ENCODE measurements at places on chromosomes 2 and 18.

DNA sequence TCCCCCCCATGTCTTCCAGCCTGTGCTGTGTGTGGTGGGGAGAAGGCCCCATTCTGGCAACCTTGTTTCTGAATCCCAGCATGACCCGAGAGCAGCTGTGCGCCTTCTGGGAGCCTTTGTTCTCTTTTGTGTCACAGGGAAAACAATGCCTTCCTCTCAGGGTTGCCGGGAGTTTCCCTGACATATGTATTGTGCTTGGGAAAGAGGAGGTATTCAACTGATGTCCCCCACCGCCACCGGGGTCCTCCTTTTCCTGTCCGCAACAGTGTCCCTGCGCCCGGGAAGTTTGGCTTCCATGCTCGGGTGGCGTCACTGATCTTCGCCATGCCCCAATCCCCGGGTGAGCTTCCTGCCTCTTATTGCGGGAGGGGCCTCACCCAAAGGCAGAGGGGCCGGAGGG lies 77.5 kb upstream of the ASB18 start:
- no peak for DNase-seq

DNA sequence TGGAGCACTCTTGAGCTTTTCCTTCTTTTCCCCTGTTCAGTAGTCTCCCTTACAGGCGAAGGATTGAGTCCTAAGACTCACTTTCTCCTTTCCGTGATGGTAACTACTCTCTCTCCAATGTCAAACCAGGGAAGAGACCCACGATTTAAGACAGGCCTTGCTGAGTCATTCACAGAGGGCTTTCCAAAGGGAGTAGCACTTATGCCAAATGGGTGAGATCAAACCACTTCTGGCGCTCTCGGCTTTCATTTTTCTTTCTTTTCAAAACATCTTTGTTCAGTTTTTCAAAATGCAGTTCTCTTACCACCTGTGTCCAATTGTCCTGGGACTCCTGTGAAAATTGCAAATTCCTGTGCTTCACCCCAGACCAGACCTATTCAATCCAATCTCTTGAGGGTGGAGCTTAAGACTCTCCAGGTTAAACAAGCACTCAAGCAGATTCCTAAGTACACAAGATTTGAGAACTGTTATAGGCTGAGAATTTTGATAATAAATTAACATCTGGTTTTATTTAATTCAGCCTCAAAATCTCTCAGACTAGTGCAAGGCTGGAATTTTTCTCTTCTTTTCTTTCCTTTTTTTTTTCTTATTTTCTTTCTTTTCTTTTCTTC lies 14.4 kb upstream of the MRPL19 start:
- no peak for DNase-seq

DNA sequence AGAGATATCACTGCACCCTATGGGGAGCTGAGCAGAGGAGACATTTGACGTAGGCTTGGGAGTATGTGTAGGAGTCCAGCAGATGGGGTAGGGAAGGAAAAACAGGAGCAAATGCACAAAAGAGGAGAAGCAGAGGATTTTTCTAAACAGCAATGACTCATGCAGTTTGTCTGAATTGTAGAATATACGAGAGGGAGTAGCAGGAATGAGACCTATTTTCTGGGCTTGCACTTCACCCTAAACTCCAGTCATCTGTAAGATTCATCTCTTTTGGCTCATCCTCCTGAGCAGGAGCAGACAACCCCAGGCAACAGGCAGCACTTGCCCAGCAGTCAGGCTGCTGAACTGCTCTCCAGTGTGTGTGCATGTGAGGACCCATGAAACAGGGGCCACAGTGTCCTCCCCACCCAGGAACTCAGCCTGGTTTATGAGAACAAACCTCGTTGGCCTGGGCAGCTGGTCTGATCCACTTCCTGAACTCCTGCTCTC lies 100.2 kb upstream of the CDC42EP3 start:
- no peak for DNase-seq

DNA sequence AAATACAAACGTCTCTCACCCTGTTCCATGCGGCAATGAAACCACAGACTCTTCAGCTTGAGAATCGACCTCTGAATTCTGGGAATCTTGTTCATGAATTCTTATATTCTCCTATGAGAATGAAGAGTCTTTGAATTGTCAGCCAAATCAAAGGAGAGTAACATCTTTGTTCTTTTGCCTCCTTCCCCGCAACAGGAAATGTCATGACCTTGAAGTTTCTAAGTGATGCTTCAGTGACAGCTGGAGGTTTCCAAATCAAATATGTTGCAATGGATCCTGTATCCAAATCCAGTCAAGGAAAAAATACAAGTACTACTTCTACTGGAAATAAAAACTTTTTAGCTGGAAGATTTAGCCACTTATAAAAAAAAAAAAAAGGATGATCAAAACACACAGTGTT lies 21.8 kb downstream of the TNFAIP6 start:
- no peak for DNase-seq

GRCh38 chr2:159146996-159147666 lies 139.4 kb downstream of the WDSUB1 start:
- DNase-seq = peak; percentile 23

GRCh38 chr2:31426096-31426495 lies 11.6 kb upstream of the XDH start:
- no peak for DNase-seq

DNA sequence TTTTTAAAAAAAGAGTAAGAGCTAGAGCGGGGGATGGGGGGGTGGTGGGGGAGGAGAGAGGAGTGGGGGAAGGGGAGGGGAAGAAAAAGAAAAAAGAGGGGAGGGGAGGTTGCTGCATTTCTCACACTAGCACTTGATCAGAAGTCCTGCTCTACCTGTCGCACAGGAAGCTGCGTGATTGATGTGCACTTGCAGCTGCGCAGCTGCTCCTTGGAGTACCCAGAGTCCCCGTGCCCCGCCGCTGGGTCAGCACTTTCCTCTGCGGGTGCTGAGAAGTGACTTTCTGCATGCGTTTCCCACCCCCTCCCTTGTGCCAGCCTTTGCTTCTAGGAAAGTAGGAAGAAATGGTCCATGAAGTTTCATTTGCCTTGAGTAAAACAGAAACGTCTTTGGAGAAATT lies 297.3 kb downstream of the ETAA1 start:
- DNase-seq = no peak

DNA sequence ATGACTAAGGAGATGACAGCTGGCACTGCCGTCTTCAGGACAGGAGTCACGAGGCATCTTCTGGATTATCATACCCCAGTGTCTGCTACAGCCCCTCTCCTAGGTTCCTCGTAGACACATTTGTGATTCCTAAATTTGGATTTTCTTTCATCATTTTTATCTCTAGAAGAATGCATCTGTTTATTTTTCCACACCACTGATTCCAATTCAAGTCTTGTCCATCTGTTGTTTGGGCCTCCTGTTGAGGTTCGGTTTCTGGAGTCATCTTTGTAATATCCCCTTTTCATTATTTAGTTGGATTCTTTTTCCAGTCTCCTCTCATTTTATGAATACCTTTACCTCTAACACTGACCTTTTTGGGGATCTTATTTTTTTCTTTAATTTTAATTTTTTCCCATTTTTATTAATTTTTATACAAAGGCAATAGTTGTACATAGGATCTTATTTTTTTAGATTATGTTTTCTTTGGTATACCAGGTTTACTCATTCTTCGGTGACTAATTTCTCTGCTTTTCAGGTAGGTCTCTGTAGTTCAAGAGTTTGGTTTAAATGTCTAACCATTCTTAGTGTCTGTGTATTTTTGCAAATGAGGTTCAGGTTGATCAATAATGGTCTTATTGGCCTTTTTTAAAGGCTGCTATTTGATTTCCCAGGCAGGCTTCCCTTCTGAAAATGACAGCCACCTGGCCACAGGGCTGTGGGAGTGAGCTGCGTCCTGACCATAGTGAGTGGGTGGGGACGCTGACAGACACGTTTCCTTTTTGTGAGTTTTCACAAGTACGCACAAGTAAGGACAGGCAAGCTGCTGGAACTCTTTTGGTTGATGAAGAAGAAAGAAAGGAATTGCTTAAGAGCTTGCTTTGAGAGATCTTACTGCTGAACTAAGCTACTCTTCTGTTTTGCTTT lies 34.5 kb downstream of the FARP2 start:
- DNase-seq = no peak

DNA sequence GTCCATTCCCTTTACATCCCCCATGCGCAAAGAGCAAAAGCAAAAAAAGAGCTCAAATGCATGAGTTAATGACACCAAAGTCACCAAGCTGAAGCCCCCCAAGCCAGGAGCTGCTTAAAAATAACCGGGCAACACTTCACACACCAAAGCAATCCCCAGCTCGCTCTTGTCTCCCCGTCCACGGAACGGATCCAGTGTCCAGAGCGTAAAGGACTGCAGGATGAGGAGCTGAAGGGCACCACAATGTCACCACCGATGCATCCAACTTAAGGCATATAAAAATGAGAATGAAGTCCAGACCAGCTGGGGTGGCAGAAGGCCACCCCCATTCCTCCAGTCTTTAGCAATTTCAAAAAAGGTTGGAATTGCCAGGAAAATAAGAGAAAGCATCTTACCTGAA lies 8.7 kb downstream of the SMAD7 start:
- peak; percentile 1 for DNase-seq

DNA sequence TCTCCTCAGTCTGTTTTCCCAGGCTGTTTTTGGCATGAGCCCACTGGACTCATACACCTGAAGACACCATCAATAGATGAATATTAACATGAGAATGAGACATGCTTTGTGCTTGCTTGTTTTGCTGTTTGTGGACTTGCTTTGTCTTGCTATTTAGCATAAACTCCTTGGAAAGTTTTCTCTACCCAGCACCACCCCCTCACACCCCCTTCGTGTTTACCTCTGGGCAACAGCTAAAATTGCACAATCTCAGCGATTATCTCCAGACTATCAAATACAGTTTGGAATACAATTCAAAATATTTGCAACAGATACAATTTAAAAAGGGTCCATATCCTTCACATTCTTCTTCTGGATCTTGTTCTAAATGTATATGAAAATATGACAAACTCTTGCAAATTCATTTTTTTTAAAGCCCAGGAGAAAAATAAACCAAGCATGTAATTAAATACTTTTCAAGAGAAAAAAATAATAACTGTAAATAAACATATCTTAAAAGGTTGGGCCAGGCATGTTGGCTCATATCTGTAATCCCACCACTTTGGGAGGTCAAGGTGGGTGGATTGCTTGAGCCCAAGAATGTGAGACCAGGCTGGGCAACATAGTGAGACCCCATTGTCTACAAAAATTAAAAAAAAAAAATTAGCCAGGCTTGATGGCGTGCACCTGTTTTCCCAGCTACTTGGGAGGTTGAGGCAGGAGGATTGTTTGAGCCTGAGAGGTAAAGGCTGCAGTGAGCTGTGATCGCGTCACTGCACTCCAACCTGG lies 32.3 kb upstream of the PMAIP1 start:
- DNase-seq = no peak

- DNase-seq = no peak
Observed at GRCh38 chr2:145302886-145303285, 783.0 kb upstream of the ZEB2 start.

DNA sequence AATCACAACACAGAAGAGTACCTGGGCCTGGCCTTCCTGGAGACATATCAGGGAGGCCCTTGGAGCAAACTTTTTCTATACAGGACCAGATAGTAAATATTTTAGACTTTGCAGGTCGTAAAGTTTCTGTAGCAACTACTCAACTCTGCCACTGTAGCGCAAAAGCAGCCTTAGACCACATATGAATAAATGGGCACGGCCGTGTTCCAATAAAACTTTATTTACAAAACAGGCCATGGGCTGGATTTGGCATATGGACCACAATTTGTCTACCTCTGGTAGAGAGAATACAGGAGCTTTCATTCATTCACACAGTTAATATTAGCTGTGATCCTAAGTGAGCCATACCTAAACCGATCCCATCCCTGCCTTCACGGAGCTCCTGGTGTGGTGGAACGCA lies 98.6 kb upstream of the CAB39 start:
- no peak for DNase-seq

DNA sequence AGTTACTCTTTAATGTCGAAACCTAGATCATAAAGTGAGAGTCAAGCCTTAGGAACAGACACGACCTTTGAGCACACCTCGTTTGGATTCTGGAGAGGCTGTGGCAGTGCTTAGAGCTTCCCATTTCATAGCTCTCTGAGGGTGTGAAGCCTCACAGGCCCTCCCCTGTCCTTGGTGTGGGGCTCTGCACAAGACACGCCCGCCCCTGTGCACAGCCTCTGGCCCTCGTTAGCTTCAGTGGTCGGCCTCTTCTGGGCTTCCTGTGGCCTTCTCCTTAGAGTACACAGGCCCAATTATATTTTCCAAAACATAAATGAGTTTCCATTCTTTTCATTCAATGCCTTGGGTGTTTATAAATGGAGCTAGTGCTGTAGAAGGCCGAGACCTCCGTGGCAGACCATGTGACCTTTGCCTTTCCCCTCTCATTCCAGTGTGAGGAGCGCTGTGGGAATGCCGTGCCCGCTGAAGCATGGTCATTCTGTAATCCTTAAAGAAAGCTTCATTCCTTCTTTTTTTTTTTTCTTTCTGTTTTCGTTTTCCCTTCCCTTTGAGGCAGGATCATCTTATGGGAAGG lies 208.6 kb downstream of the DCDC2C start:
- DNase-seq = no peak

DNA sequence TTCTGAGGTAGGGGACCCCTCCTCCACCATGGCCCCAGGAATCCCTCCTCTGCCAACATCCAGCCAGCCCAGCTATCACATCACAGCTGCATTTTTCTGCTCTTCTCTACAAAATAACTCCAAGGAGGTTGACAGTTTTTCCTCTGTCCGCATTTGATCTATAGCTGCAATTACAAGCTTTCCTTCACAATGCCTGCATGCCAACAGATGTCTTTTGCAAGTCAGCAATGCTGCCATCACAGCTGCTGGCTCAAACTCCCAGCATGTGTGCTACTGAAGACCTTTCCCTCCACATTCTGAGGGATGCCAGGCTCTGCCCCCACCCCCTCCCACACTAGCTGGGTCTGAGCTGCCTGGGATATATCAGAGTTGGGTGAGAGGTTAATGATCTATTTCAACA lies 51.7 kb downstream of the MCFD2 start:
- DNase-seq = no peak

DNA sequence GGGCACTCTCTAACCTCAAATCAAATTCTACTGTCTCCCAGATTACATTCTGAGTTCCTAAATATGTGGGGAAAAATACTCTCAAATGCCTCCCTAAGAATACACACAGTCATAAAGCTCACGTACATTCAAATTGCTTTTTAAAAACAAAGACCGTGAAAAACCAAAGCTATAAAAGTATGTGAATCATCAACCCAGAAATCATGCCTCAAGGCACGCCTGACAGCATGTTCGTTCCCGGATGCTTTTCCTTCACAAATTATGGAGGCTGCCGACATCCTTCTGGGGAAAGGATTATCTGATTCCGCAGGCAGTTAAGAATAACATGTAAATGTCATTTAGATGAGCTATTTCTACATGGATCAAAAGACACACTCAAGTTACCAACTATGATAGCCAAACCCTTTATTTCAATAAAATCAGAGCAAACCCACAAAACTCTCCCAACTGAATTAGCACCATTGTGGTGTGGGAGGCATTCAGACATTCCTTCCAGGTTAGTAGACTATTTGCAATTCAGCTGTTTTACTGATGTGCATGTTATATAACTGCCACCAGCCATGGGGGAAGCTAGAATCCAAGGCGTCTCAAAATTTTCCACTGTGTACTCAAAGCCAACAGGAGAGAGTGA lies 398.2 kb upstream of the TRIB2 start:
- DNase-seq = no peak

Data from CD4-positive, alpha-beta T cell treated with Interleukin-6 for 4 hours (primary cell).